Progenitor cell of endocrine pancreas (in vitro differentiated cells): ENCODE measurements at places on chromosomes 11 and 22.

- peak; percentile 68 for DNase-seq
Observed at GRCh38 chr11:236774-237767, at the start of gene PSMD13. Gene PSMD13 (plus strand): TSS chr11:236976. CDS start chr11:237050, 74 bp downstream.

DNA sequence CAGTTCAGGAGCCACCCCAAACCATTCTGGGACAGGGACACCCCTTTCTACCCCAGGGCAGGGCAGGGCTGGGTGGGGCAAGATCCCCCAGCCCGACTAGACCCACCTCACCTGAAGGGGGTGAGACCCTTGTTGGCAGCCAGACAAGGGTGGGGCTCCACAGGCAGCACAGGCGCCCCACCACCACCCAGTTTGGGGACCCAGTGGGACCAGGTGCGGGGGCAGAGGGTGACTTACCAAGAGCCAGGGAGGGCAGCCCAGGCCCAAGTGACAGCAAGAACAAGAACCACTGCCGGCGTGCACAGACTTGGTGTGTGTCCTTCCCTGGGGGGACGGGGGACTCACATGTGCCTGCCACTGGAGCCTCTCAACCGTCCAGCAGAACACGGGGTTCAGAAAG lies 2.2 kb downstream of the ADM2 start:
- DNase-seq, result no peak

DNA sequence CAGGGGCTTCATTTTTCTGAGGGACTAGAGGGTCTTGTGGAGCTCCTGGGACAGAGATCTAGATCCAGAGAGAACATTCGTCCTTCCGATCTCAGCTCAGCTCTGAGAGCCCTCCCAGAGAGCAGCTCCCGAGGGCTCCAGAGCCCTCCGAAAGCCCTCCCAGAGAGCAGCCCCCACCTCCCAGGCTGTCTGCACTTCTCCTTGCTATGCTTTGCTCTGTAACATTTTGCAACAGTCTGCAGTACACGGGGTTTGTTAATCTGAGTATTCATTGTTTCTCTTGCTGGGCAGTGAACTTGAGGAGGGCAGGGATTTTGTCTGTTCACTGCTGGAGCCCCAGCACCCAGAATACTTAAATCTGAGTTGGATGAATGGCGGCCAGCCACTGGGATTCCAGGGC lies 2.6 kb downstream of the GGA1 start:
- DNase-seq, result no peak

- DNase-seq, result no peak
Observed at GRCh38 chr11:15489281-15489680, 374.6 kb downstream of the INSC start.

- DNase-seq, result no peak
Observed at GRCh38 chr11:61103851-61104423, 1.6 kb downstream of the CD5 start.

DNA sequence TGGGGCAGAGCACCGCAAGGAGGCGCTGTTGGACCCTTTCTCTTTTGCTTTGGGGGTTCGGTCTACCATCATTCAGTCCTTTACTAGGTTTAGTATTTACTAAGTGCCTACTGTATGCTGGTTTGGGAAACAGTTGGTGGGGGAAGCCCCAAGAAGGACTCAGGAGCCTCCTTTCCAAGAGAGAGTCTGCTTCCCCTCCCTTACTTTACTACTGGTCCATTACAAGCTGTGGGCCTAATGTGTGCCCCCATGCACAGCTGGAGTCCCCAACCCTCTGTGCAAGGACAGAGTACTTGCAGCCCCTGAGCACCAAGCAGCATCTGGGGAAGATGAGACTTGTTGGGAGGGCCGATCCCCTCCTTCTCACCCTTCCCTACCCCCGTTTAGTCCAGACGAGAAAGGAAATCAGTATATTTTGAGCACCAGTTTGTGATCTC lies 876 bp upstream of the UBE2L6 start:
- DNase-seq, result no peak

DNA sequence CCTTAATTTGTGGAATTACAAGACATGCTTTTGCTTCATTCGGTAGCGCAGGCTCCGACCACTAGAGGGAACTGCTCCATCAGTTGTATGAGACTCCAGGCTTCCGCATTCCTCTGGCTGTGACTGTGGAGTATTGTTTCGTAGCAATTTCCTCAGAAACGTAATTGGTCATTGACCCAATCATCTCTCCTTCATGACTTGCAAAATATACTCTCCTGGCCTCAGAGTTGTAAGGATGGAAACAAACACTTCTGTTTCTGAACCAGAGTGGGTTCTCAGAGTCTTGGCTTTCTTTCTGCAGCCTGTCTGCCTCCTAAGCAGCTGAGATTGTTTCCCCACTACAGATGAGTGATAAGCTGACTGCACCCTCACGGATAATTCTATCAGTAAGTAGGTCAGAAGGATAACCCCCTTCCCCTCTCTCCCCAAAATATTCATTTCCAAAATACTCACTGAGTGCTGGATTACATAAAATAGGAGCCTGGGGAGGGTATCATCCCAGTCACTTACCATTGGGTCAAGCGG lies 146.8 kb upstream of the ZC3H12C start:
- peak; percentile 59 for DNase-seq

- no peak for DNase-seq
Observed at GRCh38 chr11:7353100-7353499, 101.4 kb downstream of the SYT9 start.

DNA sequence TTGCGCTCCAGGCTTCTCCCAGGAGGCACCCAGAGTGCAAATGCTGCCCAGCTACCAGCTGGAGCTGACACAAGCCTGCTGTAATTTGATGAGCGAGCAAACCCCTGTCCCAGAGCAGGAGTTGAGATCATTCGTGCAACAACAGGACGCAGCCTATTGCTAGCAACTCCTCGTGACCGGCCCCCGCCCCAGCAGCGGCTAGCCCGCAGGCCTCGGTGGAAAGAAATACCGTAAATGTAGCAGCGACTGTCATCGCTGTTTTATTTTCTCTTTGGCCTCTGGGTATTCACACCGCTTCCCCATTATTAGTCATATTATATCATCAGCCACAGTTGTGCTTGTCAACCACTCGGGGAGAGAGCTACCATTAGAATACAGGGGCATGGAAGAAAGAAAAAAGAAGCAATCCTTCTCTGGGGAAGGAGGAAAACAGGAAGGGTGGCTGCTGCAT lies 59.2 kb upstream of the ATXN10 start:
- DNase-seq, result no peak

DNA sequence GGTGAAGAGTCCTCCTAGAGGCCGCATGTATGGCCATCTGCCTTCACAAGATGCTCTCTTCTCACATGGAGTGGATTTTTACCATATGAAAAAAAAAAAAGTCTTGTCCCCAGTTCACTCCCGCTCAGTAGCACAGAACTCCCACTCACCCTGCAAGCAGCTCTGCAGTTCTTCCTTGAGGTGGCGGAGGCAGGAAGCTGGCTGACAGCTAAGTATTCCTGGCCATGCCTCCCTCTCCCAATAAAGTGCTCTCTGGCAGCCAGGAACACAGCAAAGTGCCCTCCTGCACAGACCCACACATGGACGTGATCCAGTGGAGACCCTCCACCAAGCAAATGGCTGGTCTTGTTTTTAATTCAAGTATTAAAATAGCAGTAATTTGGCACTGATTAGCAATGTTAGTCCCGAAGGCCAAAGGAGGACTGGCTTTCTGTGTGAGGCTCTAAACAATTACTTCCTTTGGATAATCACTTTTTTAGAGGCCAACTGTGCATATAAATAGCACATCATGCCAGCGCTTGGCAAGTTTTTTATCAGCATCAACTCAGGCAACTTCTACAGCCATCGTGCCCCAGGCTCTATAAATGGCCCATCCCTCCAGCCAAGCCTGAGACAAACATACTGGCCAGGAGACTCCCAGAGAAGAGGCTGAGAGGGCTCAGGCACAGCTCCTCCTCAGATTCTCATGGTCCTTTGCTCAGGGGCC lies 413.6 kb downstream of the OPCML start:
- DNase-seq, result no peak

DNA sequence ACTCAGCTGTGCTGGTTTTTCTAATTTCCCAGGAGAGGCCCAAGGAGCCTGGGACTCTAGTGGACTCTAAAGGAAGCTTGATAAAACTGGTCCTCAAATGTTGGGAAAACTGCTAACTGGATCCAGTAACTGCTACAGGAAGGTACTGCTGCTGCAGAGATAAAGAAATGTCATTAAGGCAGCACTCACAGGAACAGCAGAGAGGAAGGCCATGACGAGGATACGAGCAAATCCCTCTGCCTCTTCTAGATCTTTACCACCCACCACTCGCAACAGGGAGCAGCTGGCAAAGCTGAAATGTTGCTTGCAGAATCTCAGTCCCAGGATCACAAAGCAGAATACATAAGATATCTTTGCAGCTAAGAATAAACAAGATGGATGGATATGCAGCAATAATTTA lies 23.5 kb downstream of the TTC28 start:
- no peak for DNase-seq

GRCh38 chr11:64894070-64894811 lies 15.8 kb upstream of the EHD1 start:
- DNase-seq, result peak; percentile 86

- DNase-seq, result no peak
Observed at GRCh38 chr11:267491-267994, 10.7 kb upstream of the NLRP6 start.

DNA sequence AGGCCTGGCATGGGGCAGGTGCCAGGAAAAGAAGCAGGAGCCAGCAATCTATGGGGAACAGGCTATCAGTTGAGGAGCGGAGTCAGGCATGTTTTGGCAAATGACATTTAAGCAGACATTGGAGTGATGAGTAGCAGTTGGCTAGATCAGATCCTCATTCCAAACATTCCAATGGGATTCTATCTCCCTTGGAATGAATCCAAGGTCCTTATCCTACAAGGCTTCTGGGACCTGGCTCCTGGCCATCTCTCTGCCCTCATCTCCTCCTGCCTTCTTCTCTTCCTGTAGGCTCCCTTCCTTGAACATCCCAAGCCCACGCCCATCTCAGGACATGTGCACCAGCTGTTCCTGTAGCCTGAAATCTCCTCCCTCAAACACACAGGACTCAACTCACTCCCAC lies 1074.5 kb downstream of the TBC1D22A start:
- no peak for DNase-seq

DNA sequence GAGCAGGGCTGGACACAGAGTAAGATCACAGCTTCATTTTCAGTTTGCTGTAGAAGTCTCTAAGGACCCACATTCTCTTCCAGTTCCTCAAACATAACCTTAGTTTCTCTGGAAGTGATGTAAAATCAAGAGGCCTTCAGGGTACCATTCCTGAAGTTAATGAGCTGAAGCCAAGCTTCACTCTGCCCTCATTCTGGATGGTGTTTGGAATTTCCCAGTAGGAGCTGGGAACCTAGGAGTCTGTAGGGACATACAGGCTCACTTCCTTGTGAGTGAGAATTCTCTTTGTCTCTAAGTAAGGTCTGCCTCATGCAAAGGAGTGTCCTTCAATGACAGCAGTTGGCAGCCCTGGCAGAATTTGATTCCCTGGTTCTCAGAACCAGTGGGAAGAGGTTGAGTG lies 142.4 kb upstream of the NARS2 start:
- no peak for DNase-seq

- DNase-seq, result no peak
Observed at GRCh38 chr22:49236541-49237075, 591.1 kb downstream of the BRD1 start.

- no peak for DNase-seq
Observed at GRCh38 chr11:126358763-126359160, 3.3 kb downstream of the ST3GAL4 start.

GRCh38 chr11:86159581-86159891 lies 85.0 kb upstream of the EED start:
- no peak for DNase-seq

DNA sequence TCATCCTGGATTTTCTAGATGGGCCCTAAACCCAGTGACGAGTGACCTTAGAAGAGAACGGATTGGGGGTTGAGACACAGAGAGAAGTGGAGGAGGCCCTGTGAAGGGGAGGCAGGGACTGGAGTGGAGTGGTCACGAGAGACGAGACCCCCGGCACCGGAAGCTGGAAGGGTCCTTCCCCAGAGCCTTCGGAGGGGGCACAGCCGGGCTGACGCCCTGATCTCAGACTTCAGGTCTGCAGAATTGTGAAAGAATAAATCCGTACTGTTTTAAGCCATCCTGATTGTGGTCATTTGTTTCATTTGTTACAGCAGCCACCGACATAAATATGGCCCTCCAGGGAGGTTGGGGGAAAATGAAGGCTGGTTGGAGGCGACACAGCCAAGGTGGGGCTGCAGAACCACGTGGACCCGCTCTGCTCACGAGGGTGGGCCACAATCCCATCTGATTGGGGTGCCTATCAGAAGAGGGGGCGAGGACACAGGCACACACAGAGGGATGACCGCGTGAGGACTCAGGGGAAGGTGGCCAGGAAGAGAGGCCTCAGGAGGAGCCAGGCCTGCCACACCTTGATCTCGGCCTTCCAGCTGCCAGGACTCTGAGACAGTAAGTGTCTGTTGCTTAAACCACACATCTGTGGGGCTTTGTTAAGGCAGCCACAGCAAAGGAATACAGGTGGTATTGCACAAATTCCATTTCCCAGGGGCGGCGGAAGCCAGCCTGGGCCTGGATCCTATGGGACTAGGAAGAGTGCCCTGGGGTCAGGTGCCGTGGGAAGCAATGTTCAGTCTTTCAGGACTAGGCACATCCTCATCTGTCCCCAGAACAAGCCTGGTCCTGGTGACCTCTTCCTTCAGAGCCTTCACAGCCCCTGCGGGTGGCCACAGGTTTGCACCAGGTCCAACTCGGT lies 73.3 kb upstream of the SHANK2 start:
- DNase-seq, result no peak

DNA sequence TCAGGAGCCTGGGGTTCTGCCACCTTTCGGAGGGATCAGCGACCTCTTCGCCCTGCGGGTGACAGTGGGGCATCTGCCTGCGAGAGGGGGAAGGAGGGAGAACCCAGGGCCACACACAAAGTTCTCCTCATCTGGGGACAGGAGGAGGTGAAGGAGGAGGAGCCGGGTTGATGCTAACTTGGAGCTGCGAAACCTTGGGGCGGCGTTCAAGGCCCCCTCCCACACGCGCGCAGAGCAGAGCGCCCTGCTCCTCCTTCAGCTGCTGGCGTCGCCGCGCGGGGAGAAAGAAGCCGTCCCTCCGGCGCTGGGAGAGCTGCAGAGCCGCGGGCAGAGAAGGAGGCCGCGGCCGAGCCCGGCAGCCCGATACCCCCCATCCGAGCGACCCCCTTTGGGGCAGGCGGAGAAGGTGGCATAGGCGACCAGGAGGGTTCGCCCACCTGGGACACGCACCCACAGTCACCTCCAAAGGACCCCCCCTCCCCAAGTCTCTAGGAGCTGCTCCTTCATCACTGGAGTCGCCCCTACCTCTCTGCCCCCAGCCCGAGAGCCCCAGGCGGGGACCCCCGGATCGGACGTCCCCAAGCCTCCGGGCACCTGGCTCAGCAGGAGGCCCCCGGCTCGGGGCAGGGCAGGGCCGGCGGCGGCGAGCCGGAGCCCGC lies at the start of gene RASD2:
Gene RASD2, plus strand, starts transcription at position 237 of the 659 bp plus-strand sequence. CDS start 5,979 bp downstream, outside the sequence.
- peak; percentile 22 for DNase-seq

- DNase-seq, result no peak
Observed at GRCh38 chr22:47171441-47172221, 409.2 kb downstream of the TBC1D22A start.

DNA sequence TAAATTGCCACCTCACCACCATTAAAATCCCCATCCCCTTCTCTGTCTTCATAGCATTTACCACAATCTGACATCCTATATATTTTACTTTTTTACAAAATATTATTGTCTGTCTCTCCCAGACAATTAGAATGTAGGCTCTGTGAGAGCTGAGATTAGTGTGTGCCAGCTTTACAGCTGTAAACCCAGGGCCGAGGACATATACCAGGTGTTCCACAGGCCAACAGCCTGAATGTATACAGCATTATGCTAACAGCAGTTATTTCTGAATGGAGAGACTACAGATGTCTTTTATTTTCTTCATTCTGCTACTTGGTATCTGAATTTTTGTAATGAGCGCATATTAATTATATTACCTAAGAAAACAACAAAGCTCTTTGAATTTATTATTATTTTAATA lies 36.7 kb downstream of the FZD4 start:
- DNase-seq, result no peak

GRCh38 chr22:48948575-48949170 lies 879.0 kb downstream of the BRD1 start:
- DNase-seq, result no peak
